ENCODE measurements at places on chromosomes 5 and 9. TPM values are rescaled to one million over a fixed set of nuclear protein-coding genes. Genes with fewer than 3 reads are reported as not detected.

Gene IGFBPL1
- total RNA-seq: 0.65 TPM

Gene PRSS3
- 1.6 TPM for total RNA-seq

Gene TPRN
- 4.5 TPM for total RNA-seq

Gene ELOVL7
- total RNA-seq: 27.3 TPM

Gene CCDC192
- not detected for total RNA-seq

Gene CDH18
- total RNA-seq: not detected

Gene IL9
- not detected for total RNA-seq

Gene PRDM9
- total RNA-seq: not detected

Gene BTNL9
- not detected for total RNA-seq

Gene PCDHB8
- total RNA-seq: 0.55 TPM

Gene NLN
- total RNA-seq: 67.6 TPM

Gene NFX1
- 16.3 TPM for total RNA-seq

Gene PCDHGA11
- 1.4 TPM for total RNA-seq

Gene C9orf153
- total RNA-seq: not detected

Gene TAS2R1
- total RNA-seq: not detected

Gene FGD3
- total RNA-seq: 0.52 TPM

Gene FCN2
- total RNA-seq: not detected

Gene CDC20B
- not detected for total RNA-seq

Gene TAF1L
- under 0.01 TPM for total RNA-seq

Gene ANKRD18A
- 3.8 TPM for total RNA-seq

Gene DMGDH
- total RNA-seq: 4.5 TPM

Gene CTSV
- 9.4 TPM for total RNA-seq

Gene MSX2
- 1.1 TPM for total RNA-seq

Gene DMRTA1
- total RNA-seq: 5.5 TPM

Gene IL4
- not detected for total RNA-seq

Gene ARRDC1
- total RNA-seq: 58.6 TPM

Gene C9orf50
- not detected for total RNA-seq

Gene CDO1
- total RNA-seq: 0.55 TPM

Gene GAPVD1
- 50.0 TPM for total RNA-seq

Gene GHR
- total RNA-seq: 0.55 TPM

Gene LCN2
- 38.2 TPM for total RNA-seq

Gene GDF9
- 0.15 TPM for total RNA-seq

Gene IFNK
- total RNA-seq: not detected

Gene CERT1
- total RNA-seq: 77.0 TPM

Gene SLC4A9
- total RNA-seq: not detected

Gene C9
- 0.20 TPM for total RNA-seq

Gene MARCOL
- not detected for total RNA-seq

Gene EPB41L4A
- total RNA-seq: 26.1 TPM

Gene MYMK
- total RNA-seq: not detected

Gene OSMR
- total RNA-seq: 47.1 TPM

Gene GGTA1
- total RNA-seq: not detected

Gene BRD3
- 5.4 TPM for total RNA-seq

Gene IQGAP2
- total RNA-seq: under 0.01 TPM

Gene GPR151
- total RNA-seq: not detected

Gene OGN
- not detected for total RNA-seq

Gene NRARP
- 0.55 TPM for total RNA-seq

All from renal cortical epithelial cell (primary cell).